A549 (cell line): ENCODE measurements at places on chromosomes 2 and 18.

- DNase-seq: no peak
These were observed 236.8 kb downstream of the SETBP1 start for GRCh38 chr18:44917216-44918141.

DNA sequence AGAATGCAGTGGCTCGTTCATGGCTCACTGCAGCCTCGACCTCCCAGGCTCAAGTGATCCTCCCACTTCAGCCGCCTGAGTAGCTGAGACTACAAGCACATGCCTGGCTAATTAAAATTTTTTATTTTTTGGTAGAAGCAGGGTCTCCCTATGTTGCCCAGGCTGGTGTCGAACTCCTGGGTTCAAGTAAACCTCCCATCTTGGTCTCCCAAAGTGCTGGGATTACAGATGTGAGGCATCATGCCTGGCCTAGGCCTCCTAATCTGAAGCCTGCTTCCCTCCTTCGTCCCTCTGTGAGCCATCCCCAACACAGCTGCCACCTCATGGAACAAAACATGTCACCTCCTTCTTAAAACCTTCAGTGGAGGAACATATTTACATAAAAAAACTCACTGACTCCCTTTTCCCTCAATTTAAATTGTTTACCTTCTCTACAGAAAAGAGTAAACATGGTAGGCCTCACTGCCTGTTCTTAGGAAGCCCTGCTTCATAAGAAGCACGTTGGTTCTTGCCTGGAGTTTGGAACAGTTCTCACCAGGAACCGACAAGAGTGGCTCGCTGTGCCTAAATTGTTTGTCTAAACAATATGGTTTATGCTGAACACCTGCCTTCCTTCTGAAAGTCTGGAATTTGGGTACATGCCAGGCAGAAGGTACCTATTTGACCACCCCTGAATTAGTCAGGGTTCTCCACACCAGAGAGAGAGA is 12.1 kb upstream of the RHOB start:
- no peak for DNase-seq

DNA sequence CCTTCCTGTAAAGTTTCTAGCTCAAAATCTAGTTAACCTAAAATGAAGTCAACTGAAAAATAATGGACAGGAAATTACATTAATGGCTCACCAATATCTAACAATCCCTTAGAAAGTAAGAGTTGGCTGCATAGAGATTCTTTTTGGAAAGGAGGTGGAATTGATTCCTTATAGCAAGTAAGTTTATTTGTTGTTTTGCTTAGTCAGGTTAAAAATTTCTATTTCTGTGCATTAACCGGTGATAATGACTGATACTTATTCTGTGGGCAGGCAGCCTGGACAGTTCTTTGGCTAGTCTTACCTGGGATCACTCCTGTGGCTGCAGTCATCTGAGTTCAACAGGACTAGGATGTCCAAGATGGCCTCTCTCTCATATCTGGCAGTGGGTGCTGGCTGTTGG is 6.9 kb upstream of the BCL2L11 start:
- no peak for DNase-seq

DNA sequence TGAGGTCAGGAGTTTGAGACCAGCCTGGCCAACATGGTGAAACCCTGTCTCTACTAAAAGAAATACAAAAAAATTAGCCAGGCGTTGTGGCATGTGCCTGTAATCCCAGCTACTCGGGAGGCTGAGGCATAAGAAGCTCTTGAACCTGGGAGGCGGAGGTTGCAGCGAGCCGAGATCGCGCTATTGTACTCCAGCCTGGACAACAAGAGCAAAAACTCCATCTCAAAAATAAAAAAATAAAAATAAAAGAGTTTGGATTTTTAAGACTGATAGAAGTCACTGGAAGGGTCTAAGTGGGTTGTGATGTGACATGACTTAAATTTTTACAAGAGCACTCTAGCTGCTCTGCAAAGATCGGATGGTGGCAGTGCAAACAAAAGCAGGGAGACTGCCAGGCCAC is 15.9 kb downstream of the KCNK3 start:
- DNase-seq: no peak

GRCh38 chr2:238563551-238563950 is 136.8 kb downstream of the ASB1 start:
- DNase-seq: no peak

DNA sequence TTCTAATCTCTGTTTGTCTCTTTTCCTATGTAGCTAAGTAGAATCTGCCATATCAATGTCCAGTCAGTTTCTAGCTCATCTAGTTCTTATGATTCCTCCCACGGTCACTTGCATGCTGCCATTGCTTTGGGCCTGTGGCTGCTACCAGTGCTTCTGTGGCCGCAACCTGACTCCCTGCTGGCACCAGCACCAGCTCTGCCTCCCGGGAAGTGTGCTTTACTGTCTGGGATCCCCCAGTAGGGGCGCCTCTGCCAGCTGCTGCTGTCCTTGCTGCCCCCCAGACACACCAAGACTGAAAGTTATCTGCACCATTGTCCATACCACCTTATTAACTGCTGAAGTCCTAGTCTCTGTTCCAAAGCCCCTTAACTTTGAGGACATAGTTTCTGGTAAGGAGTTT is 56.3 kb downstream of the RAPGEF4 start:
- no peak for DNase-seq

GRCh38 chr2:153875801-153876466 is 4.2 kb downstream of the GALNT13 start:
- DNase-seq: no peak

GRCh38 chr2:166609183-166609959 is 115.3 kb upstream of the SCN7A start:
- DNase-seq: no peak
